ENCODE measurements at places on chromosomes 3 and 15. TPM values are rescaled to one million over a fixed set of nuclear protein-coding genes. Genes with fewer than 3 reads are reported as not detected.
A peak's percentile ranks its signal among the peaks of the same experiment; 100 is the strongest.

DNA sequence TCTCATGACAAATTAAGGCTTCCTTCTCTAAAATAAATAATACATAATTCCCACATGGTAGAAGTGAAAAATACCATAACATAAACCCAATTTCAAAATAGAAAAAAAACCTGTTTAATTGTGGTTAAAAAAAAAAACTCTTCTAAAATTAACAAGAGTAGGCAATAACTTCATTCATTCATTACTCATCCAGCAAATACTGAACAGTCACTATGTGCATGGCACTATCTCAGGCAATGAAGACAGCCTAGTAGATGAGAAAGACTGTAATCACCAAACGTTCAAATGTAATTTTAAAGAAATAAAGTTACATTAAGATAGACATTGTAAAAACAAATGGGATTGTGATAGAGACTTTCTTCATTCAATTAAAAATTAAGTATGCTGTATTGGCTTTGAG is 43.4 kb downstream of the TFDP2 start:
- H3K27ac ChIP-seq, result no peak overlapping the region
- H3K4me1 ChIP-seq, result no peaks in the 10 kb centered on the region
- no peaks in the 10 kb centered on the region for H3K27me3 ChIP-seq
- H3K36me3 ChIP-seq, result no peaks in the 10 kb centered on the region
- H3K4me3 ChIP-seq, result no peak overlapping the region

GRCh38 chr3:137761099-137761562 is 3.0 kb upstream of the SOX14 start:
- no peak overlapping the region for H3K27ac ChIP-seq
- H3K4me1 ChIP-seq, result peaks cover 42% of the 10 kb centered on the region
- no peak overlapping the region for H3K4me3 ChIP-seq
- no peak for DNase-seq
- no peaks in the 10 kb centered on the region for H3K36me3 ChIP-seq
- peaks cover 10% of the 10 kb centered on the region for H3K27me3 ChIP-seq

GRCh38 chr3:55676643-55677042 is 189.5 kb upstream of the WNT5A start:
- H3K4me1 ChIP-seq, result peaks cover 31% of the 10 kb centered on the region
- no peaks in the 10 kb centered on the region for H3K36me3 ChIP-seq
- no peak overlapping the region for H3K27ac ChIP-seq
- H3K27me3 ChIP-seq, result no peaks in the 10 kb centered on the region

DNA sequence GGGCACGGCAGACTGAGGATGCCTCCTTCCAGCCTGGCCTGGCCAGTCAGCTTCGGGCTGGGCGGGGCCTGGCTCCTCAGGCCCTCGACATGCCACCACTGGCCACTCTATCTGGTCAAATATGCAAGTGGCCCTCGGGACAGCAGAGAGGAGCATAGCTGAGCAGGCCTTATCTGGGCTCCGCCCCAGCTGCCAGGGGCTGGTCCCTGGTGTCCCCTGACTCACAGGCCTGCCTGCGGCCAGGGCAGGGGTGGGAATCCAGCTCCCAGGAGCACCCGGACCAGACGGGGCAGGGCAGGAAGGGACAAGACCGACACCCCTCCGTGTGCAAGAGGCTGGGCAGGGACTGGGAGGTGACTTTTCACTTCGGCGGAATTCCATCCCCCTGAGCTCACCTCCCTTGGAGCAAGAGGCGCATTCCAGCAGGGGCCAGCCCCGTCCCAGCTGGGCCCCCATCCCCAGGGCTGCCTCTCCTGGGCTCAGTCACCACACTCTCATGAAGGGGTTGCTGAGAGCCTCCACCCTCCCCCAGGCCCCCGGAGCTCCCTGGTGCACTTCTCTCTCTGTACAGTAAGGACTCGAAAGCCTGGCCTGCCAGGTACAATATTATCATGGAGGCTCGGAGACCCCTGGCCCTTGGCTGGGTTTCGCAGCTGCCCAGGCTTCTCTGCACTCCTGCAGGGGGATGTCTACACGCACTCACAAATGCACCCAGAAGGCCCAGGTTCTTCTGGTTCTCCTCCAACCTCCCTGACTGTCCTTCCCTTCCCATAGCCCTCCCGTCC is 29.5 kb downstream of the WNT7A start:
- no peak overlapping the region for H3K4me3 ChIP-seq
- no peaks in the 10 kb centered on the region for H3K4me1 ChIP-seq
- no peak overlapping the region for H3K27ac ChIP-seq

- H3K36me3 ChIP-seq, result no peaks in the 10 kb centered on the region
- peak; percentile 62 for DNase-seq
- peaks cover 14% of the 10 kb centered on the region for H3K4me1 ChIP-seq
- no peak overlapping the region for H3K27ac ChIP-seq
Measured at GRCh38 chr15:68469162-68470048, 37.4 kb upstream of the ITGA11 start.

GRCh38 chr3:15955968-15956367 is 158.2 kb upstream of the ANKRD28 start:
- no peaks in the 10 kb centered on the region for H3K36me3 ChIP-seq
- H3K27ac ChIP-seq, result no peak overlapping the region
- no peaks in the 10 kb centered on the region for H3K4me1 ChIP-seq
- DNase-seq, result no peak
- no peak overlapping the region for H3K4me3 ChIP-seq

Gene HCLS1
- total RNA-seq, result 20.5 TPM

Gene SLC22A13
- 0.29 TPM for total RNA-seq
